ENCODE measurements at places on chromosomes 2 and 18. TPM values are rescaled to one million over a fixed set of nuclear protein-coding genes. Genes with fewer than 3 reads are reported as not detected.

The NAT8 gene
- not detected for total RNA-seq

The MERTK gene
- 4.9 TPM for total RNA-seq

The HOXD3 gene
- total RNA-seq: not detected

The SKA1 gene
- 8.0 TPM for total RNA-seq

The CD207 gene
- not detected for total RNA-seq

The ACYP2 gene
- 16.6 TPM for total RNA-seq

The EML6 gene
- total RNA-seq: 0.87 TPM

The CCDC121 gene
- 1.8 TPM for total RNA-seq

All from aortic smooth muscle cell (primary cell).